CD4-positive, alpha-beta memory T cell (primary cell): ENCODE measurements at places on chromosomes 2 and 18.

DNA sequence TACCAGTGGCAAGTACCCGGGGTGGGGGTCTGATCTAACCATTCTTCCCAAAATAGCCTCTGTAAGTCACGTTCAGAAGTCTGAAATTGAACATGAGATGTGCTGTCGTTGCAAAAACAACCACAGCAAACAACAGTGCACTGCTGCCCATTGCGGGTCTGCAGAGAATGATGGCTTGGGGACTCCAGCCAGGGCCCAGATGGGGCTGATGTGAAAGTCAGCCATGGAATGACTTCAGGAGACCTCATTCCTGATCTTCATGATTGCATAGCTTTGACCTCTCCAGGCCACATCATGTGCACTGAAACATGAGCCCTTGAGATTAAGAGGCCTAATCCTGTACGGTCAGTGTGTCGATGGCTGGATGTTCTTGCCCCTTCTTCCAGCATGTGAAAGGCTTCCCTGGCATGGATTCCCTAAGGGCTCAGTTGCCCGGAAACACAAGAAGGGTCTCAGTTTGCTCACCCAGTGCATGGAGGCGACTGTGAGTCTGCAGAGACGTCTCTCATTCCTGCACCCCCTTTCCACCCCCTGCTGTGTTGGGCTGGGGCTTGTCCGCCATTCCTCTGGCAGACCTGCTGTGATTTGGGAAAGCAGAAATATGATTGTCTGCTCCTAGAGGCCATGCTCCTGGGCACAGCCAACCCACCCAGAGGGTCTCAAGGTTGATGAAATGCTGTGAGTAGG, 191.6 kb downstream of the SEPTIN10 start:
- no peaks in the 10 kb centered on the region for H3K36me3 ChIP-seq
- H3K4me3 ChIP-seq: no peak overlapping the region
- DNase-seq: no peak

DNA sequence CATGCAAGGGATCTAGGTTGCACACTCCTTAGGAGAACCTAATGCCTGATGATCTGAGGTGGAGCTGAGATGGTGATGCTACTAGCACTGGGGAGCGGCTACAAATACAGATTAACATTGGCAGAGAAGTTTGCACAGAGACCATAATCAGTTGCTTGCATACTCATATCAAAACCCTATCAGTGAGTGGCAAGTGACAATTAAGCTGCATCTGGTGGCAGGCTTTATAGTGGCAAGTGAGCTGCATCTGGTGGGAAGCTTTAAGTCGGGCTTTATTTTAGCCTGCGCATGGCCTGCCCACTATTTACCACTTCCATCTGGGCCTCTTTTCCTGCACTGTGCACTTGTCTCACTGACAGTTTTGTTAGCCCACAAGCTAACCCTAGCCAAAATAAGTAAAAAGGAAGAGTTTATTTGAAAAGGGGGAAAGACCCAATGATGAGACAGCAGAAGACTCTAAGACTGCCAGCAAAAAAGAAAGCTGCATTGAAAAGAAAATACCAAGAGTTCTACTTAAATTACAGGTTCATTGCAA, 140.9 kb upstream of the B3GNT2 start:
- H3K27me3 ChIP-seq: no peaks in the 10 kb centered on the region
- no peaks in the 10 kb centered on the region for H3K36me3 ChIP-seq

DNA sequence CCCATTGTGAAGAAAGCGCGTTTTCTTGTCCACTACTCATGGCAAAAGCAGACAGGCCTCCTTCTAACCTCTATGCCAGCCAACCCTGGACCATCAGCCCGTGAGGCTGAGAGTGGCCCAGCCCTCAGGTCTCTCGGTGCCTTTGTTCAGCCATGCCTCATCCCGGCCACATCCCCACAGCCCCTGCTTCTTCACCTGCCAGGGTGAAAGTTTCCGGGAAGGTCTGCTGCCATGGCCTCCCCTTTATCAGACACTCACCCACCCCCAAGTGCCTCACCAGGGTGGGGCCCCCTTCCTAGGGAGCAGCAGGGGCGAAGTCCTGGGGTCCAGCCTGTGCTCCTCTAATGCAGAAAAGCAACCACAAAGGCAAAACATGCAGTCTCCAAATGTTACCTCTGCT, 478.4 kb upstream of the SALL3 start:
- no peaks in the 10 kb centered on the region for H3K36me3 ChIP-seq
- no peaks in the 10 kb centered on the region for H3K4me1 ChIP-seq
- H3K27me3 ChIP-seq: no peaks in the 10 kb centered on the region
- DNase-seq: no peak
- H3K27ac ChIP-seq: no peak overlapping the region

GRCh38 chr18:70452501-70452900, 163.7 kb downstream of the SOCS6 start:
- H3K27ac ChIP-seq: no peak overlapping the region
- no peaks in the 10 kb centered on the region for H3K36me3 ChIP-seq
- no peak for DNase-seq
- H3K4me3 ChIP-seq: no peak overlapping the region

DNA sequence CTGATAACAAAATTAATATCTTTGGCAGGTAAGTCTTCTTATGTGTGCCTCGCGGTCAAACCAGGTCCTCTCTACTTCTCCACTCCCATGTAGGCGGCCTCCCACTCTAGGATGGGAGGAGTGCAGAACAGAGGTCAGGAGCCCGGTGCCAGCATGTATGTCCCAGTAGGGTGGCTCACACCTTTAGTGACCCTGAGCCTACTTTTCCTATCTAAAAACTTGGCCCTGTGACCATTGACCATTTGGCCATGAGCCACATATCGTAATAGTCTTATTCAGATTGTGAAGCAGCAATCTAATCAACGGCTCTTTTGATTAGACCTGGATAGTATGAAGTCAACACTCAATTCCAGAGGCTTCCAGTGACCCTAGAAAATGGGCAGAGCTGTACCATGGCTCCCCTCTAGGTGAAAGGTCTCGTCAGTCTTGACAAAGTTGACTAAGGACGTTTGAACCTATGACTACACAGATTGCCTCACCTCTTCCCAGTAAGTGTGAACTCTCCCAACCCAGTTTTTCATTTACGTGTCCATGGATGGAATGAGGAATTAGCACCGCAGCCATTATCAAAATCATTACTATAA, 17.1 kb upstream of the FABP1 start:
- no peaks in the 10 kb centered on the region for H3K4me1 ChIP-seq
- H3K27me3 ChIP-seq: no peaks in the 10 kb centered on the region
- H3K4me3 ChIP-seq: no peak overlapping the region

- no peak for DNase-seq
- no peaks in the 10 kb centered on the region for H3K27me3 ChIP-seq
- H3K36me3 ChIP-seq: no peaks in the 10 kb centered on the region
- no peak overlapping the region for H3K27ac ChIP-seq
Observed at GRCh38 chr2:118784860-118785259, 62.6 kb downstream of the EN1 start.

DNA sequence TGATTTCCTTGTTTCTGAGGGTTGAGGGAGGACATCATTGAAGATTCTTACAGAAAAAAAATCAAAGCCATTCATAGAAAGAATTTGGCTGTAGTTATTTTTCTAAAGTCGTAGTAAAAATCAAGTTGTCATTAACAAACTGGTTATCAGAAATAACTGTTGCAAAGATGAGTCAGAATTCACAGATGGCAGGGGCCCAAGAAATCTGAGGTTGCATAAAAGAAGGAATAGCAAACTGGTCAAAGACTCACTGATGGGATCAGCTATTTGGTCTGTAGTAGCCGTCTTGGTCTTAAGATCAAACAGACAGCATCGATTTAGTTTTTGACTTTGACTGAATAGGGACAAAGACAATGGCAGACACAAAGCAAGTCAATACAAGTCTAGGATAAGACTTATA, 334.3 kb downstream of the FIGN start:
- H3K4me3 ChIP-seq: no peak overlapping the region
- no peaks in the 10 kb centered on the region for H3K4me1 ChIP-seq
- H3K36me3 ChIP-seq: no peaks in the 10 kb centered on the region
